Dorsolateral prefrontal cortex (tissue), 122 donors: ENCODE measurements at places on chromosomes 5 and 9.

DNA sequence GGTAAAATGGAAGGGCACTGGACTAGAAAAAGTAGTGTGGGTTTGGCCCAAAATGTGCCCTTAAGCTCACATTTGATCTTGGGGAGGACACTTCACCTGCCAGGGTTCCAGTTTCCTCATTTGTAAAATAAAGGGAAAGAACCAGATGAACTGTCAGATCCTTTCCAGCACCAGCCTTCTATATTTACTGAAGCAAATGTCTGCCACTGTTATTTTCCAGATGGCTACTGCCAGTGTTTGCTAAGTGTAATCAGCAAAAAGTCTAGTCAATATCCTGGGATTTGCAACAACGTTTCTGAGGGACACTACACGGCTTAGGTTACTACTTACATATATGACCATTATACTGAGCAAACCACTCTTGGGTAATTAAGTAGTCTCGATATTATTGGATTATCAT is 340.3 kb downstream of the KCNN2 start:
- no peak for DNase-seq

- DNase-seq, result peak; percentile 67
Measured at GRCh38 chr9:99820685-99821395, 845 bp upstream of the NR4A3 start.

- DNase-seq, result no peak
Measured at GRCh38 chr9:69145144-69145715, 28.8 kb upstream of the TJP2 start.

DNA sequence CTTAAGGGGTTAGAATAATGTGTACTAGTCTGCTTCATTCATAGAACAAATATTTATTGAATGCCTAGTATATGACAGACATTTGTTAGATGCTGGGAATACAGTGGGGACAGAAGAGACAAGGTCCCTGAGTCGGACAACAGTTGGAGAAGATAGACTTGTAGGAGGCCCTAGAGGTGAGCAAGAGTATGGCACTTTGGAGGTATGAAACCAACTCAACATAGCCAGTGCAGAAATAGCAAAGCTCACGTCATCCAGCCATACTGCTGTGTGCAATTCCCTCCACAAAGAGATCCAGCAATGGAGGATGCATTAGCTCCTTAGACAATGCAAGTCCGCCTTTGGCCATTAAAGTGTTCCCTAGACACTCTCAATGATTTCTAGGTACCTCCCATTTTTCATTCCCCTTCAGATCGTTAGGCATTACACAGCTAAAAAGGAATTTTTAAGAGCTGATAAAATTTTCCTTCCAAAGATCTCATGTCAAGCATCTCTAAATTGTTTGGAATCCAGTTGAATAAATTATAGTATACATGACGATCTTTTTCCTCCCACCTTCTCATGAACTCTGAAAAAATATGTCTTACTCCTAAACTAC is 1949.6 kb upstream of the WWC1 start:
- DNase-seq, result no peak

GRCh38 chr5:543755-544674 is 19.8 kb upstream of the SLC9A3 start:
- peak; percentile 40 for DNase-seq

GRCh38 chr5:62791059-62791458 is 212.4 kb downstream of the LRRC70 start:
- DNase-seq, result no peak

- DNase-seq, result no peak
Measured at GRCh38 chr9:86549401-86549811, 195.2 kb upstream of the TUT7 start.
